ENCODE measurements at places on chromosomes 6 and 20.

DNA sequence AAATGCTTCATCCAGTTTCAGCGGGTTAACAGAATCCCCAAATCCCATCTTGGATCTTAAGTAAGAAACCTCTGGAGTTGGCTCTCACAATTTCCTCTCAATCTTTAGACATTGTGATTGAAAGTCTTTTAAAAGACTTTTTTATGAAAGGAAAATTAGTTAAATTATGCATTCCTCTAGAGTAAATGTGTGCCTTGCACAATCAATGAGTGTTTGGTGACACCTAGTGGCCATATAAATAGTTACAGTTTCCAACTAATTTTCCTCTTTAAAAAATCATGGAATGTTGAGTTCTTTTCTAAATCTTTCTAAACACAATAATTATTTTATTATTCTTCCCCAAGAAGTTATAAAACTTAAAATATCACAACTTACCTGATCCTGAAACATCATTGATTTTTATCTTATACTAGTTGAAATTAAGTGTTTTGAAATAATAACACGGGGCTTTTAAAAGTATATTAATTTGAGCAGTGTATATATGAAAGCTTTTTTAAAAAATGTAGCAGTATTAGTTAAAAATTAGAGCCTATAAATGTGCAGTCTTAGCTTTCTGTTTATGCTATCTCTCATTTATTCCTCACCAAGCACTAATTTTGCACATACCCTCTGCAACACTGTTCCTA lies 66.4 kb downstream of the PKHD1 start:
- DNase-seq, result no peak

DNA sequence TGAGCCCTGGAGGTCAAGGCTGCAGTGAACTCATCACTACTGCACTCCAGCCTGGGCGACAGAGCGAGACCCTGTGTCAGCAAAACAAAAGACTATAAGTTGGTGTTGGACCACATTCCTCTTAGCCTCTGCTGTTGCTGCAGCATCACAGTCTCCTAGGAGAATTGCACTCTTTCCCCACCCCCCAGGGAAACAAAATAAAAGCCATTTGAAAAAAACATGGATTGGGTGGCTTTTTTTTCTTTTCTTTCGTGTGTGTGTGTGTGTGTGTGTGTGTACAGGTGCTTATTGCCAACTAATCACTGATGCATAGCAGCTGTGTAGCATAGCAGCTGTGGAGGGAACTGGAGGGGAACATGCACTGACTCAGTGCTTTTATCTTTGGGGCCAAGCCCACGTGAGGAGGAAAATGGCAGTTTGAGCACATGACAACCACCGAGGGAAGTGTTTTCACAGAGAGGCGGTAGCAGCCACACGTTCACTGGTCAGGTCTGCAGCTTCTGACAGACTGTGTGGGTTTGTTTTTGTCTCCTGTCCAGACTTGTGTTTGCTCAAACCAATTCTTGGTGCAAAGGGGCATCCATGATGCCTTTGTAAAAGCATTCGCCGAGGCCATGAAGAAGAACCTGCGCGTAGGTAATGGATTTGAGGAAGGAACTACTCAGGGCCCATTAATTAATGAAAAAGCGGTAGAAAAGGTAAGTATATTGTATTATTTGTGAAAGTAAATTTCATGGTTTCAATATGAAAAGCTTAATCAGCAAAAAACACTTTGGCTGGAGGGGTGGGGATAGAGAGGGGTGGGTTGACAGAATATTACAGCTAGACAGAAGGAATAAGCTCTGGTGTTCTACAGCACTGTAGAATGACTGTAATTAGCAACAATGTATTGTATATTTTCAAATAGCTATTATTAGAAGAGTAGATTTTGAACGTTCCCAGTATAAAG lies 27.7 kb downstream of the ALDH5A1 start:
- peak; percentile 26 for DNase-seq

DNA sequence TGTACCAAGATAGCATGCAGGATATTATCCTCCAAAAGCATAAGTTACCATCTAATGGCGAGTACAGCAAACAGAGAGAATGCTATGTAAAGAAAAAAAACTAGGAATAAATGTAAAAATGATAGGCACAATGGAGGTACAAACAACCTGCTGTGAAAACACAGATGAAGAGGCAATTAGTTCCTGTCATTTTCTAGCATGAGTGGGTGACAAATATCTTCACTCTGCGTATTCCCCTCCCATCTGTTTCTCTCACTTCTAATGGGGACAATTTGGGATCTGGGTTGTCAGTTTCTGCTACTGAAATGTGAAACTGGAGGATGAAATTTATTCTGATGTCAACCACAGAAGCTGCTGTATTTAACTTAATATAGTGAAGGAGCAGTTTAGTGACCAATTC lies 11.7 kb upstream of the PTPRK start:
- no peak for DNase-seq

DNA sequence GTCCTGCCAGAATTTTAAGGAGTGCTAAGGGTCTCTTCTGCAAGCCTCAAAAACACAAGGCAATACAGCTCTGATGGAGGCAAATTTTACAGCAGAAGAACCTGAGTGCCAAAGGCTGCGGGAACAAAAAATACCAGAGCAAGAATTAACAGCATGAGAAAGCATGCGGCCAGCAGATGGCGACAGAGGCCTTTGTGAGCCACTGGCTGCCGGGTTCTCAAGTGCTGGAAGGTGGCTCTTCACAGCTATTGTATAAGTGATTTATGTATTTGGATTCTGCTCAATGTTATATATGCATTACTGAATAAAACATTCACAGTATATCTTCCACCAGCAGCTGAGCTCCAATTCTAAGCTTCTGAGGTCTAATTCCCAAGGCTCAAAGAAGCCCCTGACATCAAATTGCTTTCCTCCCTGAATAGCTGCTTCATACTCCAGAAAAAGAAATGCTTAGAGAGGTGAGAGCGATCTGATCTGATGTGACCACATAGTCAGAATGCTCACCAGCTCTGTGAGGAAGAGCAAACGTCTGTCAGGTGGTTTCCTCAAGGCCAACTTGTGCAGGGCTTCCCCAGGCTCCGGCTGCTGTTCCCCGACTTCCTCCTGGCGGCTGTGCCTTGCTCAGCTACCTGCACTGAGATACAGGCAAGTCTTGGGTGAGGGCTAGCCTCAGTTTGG lies 58.6 kb downstream of the PPP1R3G start:
- peak; percentile 80 for DNase-seq

- no peak for DNase-seq
Observed at GRCh38 chr6:52595796-52596130, 18.9 kb upstream of the TRAM2 start.

- no peak for DNase-seq
Observed at GRCh38 chr6:66184091-66184490, 477.1 kb upstream of the EYS start.

- no peak for DNase-seq
Observed at GRCh38 chr6:45109551-45109950, 218.6 kb upstream of the RUNX2 start.

GRCh38 chr6:88989215-88989614 lies 25.8 kb upstream of the RNGTT start:
- no peak for DNase-seq

GRCh38 chr6:80321011-80321410 lies 214.5 kb downstream of the BCKDHB start:
- no peak for DNase-seq

DNA sequence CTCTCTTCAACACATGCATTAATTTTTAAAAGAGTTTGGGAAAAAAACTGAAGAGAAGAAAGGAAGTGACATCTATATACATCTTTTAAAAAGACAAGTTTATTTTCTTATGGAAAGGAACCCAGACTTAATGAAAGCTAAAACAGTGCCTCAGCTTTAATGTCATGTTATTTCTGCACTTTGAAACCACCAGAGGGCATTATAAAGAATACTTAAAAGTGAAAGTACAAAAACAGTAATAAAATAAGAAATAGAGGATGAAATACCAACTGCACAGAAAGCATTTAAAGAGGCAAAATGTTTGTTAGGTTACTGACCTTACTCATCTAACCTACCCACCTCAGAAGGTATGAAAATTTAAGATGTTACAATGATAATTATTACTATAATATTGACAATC lies 98.8 kb downstream of the HUS1B start:
- DNase-seq, result no peak

DNA sequence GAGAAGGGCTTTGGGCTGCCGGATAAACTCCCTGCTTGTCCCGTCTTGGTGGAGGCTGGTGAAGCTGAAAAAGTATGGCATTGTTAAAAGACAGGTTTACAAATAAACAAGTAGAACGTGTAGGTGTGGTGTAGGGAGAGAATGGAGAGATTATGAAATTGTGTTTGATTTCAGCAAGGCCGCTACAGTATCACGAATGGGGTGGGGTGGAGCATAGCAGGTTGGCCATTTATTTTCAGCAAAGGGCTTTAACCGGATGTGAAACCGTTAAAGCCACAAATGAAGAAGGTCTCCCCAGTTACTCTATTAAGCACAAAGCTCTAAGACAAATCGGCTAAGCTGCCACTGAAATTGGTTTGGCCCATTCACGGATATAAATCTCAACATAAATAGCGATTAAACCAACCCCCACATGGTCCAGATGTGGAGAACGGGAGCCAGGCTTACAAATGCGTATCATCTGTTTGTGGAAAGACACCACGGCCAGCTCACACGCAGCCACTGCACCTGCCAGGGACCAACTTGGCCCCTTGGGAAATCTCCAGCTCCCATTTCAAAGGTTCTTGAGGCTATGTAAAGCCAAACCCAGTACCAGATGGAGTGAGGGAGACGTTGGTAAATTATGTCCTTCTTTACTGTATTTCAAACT lies 94.0 kb downstream of the ZMYND8 start:
- peak; percentile 74 for DNase-seq
